ENCODE measurements at places on chromosomes 2 and 18. TPM values are rescaled to one million over a fixed set of nuclear protein-coding genes. Genes with fewer than 3 reads are reported as not detected.

DNA sequence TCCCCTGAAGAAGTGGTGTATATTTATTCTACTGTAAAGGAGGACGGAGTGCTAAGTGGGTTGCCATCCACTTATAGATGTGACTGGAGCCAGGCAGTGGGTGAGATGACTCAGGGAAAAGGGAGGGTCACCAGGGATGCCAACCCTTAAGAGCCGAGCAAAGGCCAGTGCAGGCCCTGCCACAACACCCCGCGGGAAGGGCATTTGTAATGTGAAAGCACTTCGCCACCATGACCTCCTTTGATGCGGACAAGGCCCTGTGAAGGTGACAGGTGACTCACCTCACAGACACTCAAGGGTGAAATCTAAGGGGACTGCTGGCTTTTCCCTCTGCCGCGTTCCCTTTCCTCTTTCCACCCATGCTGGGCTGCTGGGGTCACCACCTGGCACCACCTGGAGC, 50.2 kb upstream of the MRPL33 start:
- H3K4me1 ChIP-seq: peaks cover 12% of the 10 kb centered on the region
- H3K36me3 ChIP-seq: no peaks in the 10 kb centered on the region
- DNase-seq: no peak
- no peak overlapping the region for H3K4me3 ChIP-seq
- H3K27ac ChIP-seq: no peak overlapping the region

Gene HOXD1
- total RNA-seq: 1.4 TPM

- peaks cover 5% of the 10 kb centered on the region for H3K27me3 ChIP-seq
- no peaks in the 10 kb centered on the region for H3K36me3 ChIP-seq
- H3K27ac ChIP-seq: no peak overlapping the region
These were observed 23.2 kb upstream of the GORASP2 start for GRCh38 chr2:170905864-170906263.

- H3K27ac ChIP-seq: no peak overlapping the region
- DNase-seq: no peak
- no peaks in the 10 kb centered on the region for H3K36me3 ChIP-seq
- no peak overlapping the region for H3K4me3 ChIP-seq
- no peaks in the 10 kb centered on the region for H3K27me3 ChIP-seq
- no peaks in the 10 kb centered on the region for H3K4me1 ChIP-seq
These were observed 71.6 kb upstream of the RFX8 start for GRCh38 chr2:101546376-101547058.

GRCh38 chr2:64540615-64541014, 16.5 kb downstream of the AFTPH start:
- no peak overlapping the region for H3K4me3 ChIP-seq
- H3K36me3 ChIP-seq: no peaks in the 10 kb centered on the region
- no peaks in the 10 kb centered on the region for H3K27me3 ChIP-seq

Gene CFC1
- total RNA-seq: not detected

- peaks cover 22% of the 10 kb centered on the region for H3K36me3 ChIP-seq
- no peaks in the 10 kb centered on the region for H3K27me3 ChIP-seq
- peaks cover 33% of the 10 kb centered on the region for H3K4me1 ChIP-seq
- peak overlapping the region; percentile 18 for H3K27ac ChIP-seq
These were observed 2.5 kb downstream of the STAT4 start for GRCh38 chr2:191148281-191148680.

Gene RAB6C
- 0.79 TPM for total RNA-seq

Gene PCARE
- total RNA-seq: not detected
